ENCODE measurements at places on chromosomes 12 and 14.
A peak's percentile ranks its signal among the peaks of the same experiment; 100 is the strongest.

GRCh38 chr12:98332642-98333041, 182.7 kb upstream of the TMPO start:
- DNase-seq = no peak

- DNase-seq = no peak
These were observed 82.2 kb downstream of the PPP2R5C start for GRCh38 chr14:101843665-101844064.

- DNase-seq = peak; percentile 74
These were observed 74.0 kb upstream of the MDM1 start for GRCh38 chr12:68406134-68406576.

DNA sequence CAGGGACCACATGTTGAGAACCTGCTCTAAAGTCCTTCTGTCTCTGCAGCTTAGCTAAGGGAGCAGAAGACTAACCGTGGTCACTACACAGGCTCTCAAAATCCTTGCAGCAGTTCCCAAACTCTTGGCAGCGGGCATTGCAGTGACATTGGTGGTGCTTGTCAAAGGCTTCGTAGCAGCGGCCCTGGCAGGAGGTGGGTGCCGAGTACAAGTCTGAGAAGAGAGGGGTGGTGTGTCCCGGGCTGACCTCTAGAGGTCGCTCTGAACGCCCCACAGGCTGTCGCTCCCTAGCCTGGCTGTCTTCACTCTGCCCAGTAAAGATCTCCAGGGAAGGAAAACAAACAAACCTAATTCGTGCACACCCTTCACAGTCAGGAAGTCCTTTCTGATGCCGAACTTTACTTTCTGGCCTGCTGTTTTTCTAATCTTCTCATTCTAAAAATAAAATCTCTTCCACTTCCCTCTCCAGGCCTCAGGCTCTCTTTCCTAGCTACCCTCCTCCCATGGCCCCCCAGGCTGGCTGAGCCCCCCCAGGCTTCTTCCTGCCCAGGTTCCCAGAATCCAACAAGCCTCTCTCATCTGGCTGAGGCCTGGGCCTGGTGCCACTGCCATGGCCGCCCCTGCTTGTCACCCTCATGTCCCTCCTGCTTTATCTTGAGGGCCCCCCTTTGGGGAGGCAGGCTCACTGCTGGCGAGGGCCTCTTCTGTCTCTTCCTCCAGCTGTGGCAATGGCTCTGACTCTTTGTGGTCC, 7.7 kb downstream of the ENDOU start:
- peak; percentile 84 for DNase-seq

- no peak for DNase-seq
These were observed 58.4 kb downstream of the NELL2 start for GRCh38 chr12:44817687-44818086.

DNA sequence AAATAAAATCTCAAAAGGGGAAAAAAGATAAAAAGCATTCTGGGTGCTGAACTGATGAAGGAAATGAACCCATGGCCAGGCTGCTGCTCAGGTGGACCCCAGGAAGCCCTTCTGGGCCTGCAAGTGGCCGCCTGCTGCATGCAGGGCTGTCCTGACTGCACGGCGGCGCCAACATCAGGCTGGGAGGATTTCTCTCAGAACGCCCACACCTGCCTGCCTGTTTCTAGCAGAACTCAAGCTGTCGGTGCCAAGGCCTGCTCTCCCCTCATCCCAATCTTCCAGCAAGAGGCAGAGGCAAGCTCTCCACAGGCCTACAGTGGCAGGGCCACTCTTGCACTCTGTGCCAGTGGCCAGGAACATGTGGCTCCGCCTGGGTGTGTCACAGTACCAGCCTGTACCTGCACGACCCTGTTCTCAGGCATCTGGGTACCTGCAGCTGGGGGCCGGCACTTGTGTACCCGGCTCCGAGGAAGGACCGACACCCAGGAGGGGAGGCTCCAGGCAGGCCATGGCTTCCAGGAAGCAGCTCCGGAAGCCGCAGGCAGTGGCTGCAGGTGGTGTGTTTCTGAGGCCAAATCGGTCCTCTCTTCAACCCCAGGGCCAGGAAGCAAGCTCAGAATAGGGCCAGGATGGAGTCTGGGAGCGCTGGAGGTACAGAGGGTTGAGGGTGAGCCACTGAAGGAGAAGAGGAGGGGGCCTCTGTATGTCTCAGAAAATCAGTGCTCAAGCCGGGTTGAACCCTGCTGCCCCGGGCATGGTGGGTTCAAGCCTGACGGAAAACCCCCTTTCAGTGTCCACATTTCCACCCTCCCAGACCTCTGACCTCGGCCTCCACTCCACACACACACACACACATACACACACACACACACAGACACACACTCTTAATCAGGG, 2.5 kb upstream of the INF2 start:
- DNase-seq = no peak

- DNase-seq = no peak
These were observed 282.5 kb upstream of the NOS1 start for GRCh38 chr12:117643971-117644370.

DNA sequence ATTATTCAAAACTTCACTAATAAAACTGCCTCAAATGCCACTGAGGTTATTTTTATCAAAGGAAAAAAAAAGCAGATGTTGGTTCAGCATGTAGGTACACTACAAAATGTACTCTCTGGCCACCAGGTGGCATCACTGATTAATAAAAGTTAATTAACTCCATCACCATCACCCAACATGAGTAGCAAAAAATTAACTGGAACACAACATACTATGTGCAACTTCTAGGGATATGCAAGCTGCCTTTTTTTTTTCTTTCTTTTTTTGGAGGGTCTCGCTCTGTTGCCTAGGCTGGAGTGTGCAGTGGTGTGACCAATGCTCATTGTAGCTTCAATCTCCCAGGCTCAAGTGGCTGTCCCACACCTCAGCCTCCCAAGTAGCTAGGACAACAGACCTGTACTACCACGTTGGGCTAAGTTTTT, 43.8 kb upstream of the NR2C1 start:
- DNase-seq = peak; percentile 75

DNA sequence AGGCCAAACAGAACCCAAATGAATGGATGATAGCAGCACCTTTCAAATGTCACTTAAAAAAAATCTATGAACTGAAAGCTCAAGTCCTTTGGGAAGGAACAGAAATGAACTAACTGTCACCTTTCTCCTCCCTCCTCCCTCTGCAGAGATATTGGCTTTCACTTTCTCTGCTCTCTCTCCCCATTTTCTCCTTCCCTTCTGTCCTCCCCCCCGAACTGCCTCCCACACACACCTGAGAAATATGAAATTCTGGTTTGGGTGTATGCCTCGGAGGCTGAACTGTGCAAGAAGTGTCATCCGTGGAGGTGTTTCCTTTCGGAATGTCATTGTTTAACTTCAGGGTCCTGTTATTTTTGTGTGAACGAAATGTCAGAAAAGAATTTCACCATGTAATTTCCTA, 87.8 kb downstream of the NEDD1 start:
- DNase-seq = no peak

GRCh38 chr14:55241673-55242072, 29.5 kb upstream of the FBXO34 start:
- no peak for DNase-seq

DNA sequence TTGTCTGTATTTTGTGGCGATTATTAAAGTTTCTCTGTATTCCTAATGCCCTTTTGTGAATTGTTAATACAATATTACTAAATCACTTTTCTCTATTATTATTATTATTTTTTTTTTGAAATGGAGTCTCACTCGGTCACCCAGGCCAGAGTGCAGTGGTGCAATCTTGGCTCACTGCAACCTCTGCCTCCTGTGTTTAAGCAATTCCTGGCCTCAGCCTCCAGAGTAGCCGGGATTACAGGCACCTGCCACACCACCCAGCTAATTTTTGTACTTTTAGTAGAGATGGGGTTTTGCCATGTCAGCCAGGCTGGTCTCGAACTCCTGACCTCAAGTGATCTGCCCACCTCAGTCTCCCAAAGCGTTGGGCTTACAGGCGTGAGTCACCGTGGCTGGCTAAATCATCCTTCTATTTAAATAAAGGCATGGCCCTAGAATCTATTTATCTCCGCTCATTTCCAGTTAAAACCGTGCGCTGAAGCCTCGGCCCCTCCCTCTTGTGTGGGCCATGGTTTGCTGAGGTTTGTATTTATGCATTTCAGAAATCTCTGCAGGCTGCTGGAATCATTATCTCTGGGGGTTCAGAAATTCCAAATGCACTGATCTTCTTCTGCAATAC, 1136.4 kb upstream of the TMEM132C start:
- DNase-seq = no peak

DNA sequence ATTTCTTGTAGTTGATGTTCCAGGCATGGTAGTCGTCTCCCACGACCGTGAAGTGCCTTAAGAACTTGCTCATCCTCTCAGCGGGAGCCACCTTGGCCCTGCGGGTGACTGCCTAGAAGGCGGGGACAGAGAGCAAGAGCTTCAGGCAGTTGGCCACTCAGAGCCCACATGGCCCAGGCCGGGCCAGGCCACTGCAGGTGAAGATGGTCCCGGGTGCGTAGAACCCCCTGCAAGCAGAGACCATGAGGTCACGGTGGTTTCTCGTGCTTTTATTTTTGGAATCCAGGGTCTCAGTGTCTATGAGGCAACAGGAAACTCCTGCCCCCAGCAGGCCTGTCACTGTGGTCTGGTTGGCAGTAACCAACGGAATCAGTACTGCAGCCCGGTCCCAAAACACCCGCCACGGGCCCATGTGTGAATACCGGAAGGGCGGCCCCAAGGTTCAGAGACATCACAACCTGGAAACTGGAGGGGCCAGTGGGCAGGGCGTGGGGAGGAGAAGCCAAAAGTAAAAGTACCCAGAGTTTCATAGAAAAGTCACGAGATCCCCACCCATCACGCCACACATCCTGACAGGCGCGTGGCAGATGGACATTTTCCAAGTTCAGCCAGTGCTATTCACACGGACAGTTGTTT, 27.5 kb downstream of the HVCN1 start:
- no peak for DNase-seq

DNA sequence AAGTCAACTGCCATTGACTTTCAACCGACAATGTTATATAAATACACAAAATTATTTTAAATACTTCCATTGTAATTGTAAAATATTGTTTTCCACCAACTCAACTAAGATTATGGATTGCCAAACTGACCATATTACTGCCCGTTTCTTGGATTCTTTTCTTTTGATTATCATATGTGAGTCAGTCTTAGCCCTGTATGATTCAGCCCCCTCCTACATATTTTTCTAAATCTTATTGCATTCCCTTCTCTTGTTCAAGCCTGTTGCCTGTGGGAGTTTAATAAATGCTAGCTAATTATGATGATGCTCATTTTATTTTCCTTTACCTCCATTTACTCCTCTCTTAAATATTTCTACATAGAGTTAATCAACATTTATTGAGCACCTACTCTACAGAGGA, 6.8 kb downstream of the RASSF9 start:
- DNase-seq = peak; percentile 22

GRCh38 chr12:69720750-69721149, 17.9 kb upstream of the RAB3IP start:
- DNase-seq = no peak

DNA sequence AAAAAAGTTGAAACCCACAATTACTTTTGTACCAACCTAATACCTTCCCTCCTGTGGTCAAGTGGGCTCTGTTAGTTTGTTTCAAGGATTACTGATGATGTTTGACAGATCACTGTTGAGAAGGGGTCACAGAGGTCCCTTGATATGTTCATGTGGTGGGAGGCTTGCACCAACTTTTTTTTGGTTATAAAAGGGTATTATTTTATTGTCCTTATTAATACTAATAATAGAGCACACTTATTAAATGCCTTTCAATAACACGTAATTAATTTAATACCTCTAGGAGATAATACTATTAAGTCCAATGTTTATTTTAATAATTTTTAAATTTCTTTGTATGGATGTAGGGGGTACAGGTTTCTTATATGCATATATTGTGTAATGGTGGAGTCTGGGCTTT, 4.4 kb downstream of the UBE3B start:
- no peak for DNase-seq

DNA sequence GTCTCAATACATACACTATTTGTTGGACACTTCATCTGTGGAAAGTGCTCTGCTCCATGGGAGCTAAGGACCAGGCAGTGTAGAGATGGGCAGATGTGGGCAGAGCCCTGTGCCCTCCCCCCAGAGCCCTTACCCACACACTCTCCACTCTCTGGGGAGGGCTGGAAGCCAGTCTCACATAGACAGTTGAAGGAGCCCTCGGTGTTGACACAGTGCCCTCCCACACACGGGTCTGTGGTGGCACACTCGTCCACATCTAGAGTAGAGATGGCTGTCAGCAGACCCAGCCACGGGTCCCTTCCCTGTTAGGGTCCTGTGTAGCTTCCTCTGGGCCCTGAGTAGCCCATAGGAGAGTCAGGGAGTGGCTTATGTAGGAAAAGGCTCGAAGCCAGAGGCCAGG, 14.3 kb downstream of the ISCA2 start:
- no peak for DNase-seq

DNA sequence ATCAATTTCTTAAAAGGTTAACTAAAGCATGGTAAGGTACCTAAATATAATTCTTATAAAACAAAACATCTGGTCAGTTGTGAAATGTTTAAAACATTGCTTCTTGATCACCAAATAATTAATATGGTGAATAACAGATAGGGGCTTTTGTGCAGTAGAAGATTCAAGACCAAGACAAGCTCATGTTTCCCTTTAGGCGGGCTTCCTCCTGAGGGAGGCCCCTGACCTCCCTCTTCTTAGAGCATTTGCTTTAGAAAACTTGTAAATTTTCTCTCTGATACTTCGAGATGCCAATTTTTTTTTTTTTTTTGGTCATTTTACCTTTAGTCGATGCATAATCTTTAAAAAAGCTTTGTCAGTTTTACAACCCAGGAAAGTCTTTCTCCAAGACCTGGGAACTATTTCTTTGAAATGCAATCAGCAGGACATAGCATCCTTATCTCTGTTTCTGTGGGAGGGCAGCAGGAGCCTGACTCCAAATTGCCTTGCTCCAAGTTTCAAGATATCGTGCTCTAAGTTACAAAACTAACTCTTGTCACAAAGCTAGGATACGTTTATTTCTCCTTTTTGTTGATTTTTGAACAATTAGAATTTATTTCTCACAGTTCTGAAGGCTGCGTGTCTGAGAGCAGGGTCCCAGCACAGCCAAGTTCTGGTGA, 66.6 kb upstream of the BICD1 start:
- DNase-seq = no peak

GRCh38 chr12:49798248-49798647, 30.0 kb downstream of the NCKAP5L start:
- DNase-seq = no peak
